Fibroblast of the aortic adventitia (primary cell): ENCODE measurements at places on chromosomes 6 and 20. TPM values are rescaled to one million over a fixed set of nuclear protein-coding genes. Genes with fewer than 3 reads are reported as not detected.
A peak's percentile ranks its signal among the peaks of the same experiment; 100 is the strongest.

GRCh38 chr20:23412026-23412425, 9.3 kb downstream of the NAPB start:
- peak; percentile 54 for DNase-seq

- DNase-seq: no peak
These were observed 78.4 kb downstream of the RNASET2 start for GRCh38 chr6:166877906-166878305.

GRCh38 chr6:3808199-3808598, 41.0 kb upstream of the FAM50B start:
- no peak for DNase-seq

DNA sequence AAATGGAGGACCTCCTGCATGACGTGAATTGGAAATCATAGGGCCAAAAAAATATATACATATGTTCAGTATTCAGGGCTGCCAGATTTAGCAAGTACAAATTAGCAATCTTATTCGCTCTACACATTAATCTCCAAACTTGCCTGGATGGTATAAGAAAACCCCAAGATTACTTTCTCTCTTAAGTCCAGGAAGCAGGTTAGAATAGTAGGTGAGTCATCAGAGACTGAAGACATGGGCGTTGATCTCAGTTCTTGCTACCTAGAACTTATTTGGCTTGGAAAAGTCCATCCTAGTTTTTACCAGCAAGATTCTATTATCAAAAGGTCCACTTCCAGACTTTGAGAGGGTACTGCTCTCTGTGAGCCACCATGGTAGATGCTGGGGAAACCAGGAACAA, 47.4 kb downstream of the GPR63 start:
- DNase-seq: no peak

DNA sequence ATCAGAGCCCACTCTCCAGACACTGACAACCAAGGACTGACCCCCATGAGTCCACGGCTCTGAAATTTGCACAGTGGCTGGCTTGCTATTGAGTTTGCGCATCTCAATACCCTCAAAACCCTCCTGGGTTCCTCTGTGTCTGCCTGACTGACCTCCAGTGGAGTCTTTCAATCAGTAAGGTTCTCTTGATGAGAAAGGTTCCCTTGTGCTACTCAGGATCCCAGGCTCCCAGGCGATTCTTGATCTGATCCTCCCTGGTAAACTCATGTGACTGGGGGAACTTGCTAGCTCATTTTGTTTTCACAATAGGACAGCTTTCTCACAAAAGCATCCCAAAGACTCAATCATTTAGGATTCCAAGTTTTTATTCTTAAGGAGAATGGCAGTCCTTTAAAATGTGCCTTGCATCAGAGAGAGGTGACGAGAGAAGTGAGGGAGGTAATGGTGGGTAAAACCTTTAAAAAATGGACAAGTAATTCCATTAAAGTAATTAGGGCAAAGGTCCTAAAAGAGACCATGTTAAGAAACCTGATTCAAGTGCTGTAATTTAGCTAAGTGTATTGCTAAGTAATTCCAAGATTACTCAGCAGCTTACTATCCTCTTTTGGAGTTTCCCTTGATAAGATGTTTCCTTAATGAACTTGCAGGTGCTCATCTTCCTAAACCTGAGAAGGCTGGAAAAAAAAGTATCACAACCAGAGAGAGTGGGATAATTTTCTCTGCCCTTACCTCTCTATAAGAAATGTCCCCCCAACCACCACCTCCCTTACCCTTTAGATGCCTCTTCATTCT, 304.7 kb upstream of the SGK1 start:
- DNase-seq: no peak

OR12D3 gene
- not detected in 2 replicates for total RNA-seq

DNA sequence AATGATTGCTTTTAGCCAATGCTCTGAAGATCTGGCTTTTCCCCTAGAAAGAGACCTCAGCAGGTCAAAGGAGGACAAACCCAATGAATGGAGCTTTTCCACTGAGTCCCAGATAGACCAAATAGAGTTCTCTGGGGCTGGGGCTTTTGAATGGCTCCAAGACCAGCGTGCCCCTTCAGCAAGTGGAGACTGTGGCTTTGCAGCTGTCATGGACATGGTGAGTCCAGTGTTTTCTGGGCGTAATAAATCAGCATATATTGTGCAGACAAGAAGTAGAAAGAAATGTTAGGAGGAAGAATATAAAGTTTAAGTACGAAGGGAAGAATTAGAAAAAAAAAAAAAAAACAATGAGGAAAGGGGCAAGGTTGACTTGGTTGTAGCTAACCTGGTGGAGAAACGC, 28.1 kb downstream of the ULBP1 start:
- no peak for DNase-seq

GRCh38 chr20:64239449-64240242, 15.9 kb upstream of the PCMTD2 start:
- no peak for DNase-seq

DNA sequence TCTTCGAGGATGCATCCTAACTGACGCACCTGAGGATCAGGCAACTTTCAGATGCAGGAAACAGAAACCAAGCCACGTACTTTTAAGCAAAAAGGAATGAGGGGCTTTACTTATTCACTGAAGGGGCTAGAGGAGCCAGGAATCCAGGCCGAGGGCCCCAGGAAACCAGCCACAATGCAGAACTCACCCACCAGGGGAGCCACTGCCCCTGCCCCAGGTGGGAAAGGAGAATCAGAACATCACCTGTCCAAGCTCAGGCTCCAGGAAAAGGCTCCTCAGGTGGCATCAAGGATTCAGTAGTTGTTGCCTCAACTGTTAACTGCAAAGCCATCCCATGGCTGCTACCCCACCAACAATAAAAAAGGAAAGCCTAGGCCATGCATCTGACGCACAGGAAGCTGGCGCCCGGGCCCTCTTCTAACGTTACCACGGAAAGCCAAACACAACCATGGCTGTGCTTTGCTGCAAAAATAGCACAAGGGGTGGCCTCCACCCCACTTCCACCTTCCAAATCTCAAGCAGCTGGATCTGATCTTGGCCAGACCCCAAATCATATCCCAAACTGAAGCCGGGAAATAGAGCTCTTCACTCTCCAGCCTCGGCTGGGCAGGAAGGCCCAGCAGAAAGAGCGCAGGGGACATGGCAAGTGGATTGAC, 121.0 kb downstream of the PREX1 start:
- peak; percentile 74 for DNase-seq

DNA sequence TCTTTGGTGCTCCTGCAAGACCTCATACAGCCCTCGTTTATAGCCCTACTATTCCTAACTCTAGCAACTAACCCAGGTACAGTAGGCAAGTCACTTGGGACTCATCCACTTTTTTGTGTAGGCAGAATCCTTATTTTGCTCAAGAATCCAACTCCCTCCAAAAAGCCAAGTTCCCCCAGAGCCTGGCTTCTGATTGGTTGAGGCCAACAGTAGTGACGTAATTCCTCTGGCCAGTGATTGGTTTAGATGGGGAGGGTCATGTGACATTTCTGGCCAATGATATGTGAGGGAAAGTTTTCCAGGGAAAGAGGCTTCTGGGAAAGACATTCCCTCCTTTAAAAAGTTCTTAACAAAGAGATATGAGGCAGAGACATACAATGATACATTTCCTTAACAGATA, 32.1 kb downstream of the KIAA1755 start:
- no peak for DNase-seq

OTOR gene
- total RNA-seq: not detected in 2 replicates

DNA sequence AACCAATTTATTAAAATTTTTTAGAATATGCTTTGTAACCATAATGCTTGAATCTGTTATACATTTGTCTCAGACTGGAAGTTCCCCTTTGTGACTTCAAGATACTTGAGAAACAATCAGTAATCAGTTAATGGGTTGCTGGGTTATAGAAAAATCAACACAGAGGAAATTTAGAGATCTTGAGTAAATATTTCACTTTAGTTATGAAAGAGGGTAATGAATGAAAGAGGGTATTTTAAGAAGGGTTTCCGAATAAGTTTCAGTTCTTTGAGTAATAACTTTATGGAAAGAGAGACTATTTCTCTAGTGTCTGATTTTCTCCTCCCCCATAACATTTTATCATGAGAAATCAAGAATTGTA, 21.4 kb downstream of the ZFAND3 start:
- no peak for DNase-seq

DNA sequence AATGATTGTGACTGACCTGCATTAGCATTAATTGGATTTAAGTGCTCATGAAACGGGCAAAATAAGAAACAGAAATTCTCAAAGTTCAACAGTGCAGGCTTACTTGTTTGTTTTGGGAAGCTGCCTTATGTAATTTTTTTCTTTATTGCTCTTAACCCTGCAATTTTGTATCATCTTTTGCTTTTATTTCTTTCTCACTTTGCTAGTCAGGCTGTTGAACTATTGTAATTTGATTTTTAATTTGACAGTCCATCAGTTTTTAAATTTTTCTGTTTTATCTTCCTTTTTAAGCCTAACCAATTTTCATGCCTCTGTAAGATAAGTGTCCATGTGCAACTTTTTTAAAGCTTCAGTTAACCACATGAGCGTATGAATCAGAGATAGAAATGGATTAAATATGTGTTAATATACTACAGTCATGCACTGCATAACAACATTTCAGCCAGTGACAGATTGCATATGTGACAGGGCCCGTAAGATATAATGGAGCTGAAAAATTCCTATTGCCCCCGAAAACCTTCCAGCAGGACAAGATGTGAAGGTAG, 44.6 kb downstream of the PEX7 start:
- DNase-seq: peak; percentile 54

DNA sequence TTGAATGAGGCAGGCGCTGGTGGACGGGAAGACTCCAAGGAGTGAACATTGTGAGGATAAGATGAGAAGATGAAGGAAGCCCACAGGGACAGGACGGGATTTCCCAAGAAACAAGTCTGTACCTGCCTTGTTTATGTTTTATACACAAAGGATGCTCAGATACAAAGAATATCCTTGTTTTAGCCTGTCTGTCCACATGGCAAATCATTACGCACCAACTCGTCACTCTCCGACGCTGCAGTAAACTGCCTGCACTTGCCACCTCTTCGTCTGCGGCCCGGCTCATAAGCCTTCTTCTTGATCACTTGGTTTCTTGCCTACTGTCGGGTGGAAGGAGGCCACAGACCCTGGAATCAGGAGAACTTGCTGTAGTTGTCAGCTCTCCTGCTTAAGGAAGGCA, 85.4 kb downstream of the CD83 start:
- no peak for DNase-seq

CCHCR1 gene
- 21.1 and 42.0 TPM in 2 replicates for total RNA-seq

MICA gene
- 12.7 and 13.3 TPM in 2 replicates for total RNA-seq

DNA sequence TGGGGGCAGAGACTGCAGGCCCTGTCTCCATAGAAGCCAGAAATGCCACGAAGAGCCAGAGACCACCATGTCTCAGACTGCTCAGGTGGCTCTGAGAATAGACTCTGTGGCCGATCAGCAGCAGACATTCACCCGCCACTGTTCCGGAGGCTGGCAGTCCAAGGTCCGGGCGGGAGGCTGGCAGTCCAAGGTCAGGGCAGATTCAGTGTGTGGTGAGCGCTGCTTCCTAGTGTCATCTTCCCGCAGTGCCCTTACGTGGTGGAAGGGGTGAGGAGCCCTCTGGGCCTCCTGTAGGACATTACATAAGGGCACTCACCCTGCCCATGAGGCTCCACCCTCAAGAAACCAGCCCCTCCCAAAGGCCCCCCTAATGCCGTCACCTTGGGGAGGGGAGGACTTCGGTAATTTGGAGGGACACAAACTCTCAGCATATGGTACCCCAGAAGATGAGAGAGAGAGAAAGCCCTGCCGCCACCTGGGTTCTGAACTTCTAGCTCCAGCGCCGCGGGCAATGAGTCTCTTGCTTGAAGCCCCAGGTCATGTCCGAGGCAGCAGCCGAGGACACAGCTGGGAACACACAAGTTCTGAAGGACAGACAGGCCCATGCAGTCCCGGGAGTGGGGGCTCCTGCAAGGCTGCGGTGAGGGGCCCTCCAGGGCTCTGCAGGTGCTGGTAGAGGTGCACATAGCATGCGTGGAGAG, 36.4 kb downstream of the DACT2 start:
- no peak for DNase-seq

FERMT1 gene
- total RNA-seq: 2.9 and 8.8 TPM in 2 replicates

DNA sequence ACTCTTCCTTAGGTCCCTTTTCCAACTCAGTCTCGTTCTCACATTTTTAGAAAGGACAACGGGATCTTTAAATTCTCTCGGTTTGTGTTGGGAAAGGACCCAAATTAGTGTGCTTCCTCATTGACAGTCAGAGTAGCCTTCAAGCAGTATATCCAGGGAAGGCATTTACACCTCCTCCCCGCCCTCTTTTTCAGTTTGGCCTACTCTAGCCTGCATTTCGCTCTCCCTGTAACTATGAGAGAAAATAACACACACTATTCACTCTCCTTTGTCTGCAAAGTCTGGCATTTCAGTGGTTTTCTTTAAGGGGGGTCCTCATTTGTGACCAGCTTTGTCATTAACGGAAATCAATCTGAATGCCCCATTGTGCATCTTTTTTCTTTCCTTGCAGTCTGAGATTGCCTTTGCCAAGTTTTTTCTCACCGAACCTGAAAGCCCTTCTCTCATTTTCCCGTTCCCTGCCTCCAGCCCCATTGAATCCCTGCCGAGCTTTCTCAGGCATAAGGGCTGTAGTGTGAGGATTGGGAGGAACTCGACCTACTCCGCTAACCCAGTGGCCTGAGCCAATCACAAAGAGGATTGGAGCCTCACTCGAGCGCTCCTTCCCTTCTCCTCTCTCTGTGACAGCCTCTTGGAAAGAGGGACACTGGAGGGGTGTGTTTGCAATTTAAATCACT, 393 bp upstream of the FABP7 start:
- DNase-seq: no peak
